ENCODE measurements at places on chromosomes 1 and 21. TPM values are rescaled to one million over a fixed set of nuclear protein-coding genes. Genes with fewer than 3 reads are reported as not detected.

GRCh38 chr1:209202830-209203532 is 380.5 kb upstream of the CAMK1G start:
- H3K27me3 ChIP-seq: peaks cover 30% of the 10 kb centered on the region
- H3K4me3 ChIP-seq: no peak overlapping the region
- no peaks in the 10 kb centered on the region for H3K4me1 ChIP-seq
- no peaks in the 10 kb centered on the region for H3K36me3 ChIP-seq
- DNase-seq: no peak
- H3K27ac ChIP-seq: no peak overlapping the region

- DNase-seq: no peak
- H3K4me1 ChIP-seq: peaks cover 31% of the 10 kb centered on the region
- H3K36me3 ChIP-seq: peaks cover 18% of the 10 kb centered on the region
These were observed 44.5 kb downstream of the TRIM33 start for GRCh38 chr1:114466334-114467014.

- no peak overlapping the region for H3K27ac ChIP-seq
- peaks cover 5% of the 10 kb centered on the region for H3K36me3 ChIP-seq
- H3K27me3 ChIP-seq: no peaks in the 10 kb centered on the region
- no peaks in the 10 kb centered on the region for H3K4me1 ChIP-seq
- no peak for DNase-seq
These were observed 10.7 kb downstream of the EXTL2 start for GRCh38 chr1:100883963-100884362.

RBM15 gene
- total RNA-seq: 63.4 TPM

- peaks cover 36% of the 10 kb centered on the region for H3K27me3 ChIP-seq
- no peak for DNase-seq
- H3K4me3 ChIP-seq: no peak overlapping the region
- peaks cover 5% of the 10 kb centered on the region for H3K4me1 ChIP-seq
- no peak overlapping the region for H3K27ac ChIP-seq
- H3K36me3 ChIP-seq: no peaks in the 10 kb centered on the region
These were observed 173.6 kb upstream of the CSF3R start for GRCh38 chr1:36656271-36656670.

- H3K4me1 ChIP-seq: no peaks in the 10 kb centered on the region
- peaks cover 10% of the 10 kb centered on the region for H3K27me3 ChIP-seq
- DNase-seq: no peak
- no peak overlapping the region for H3K4me3 ChIP-seq
- H3K27ac ChIP-seq: no peak overlapping the region
- no peaks in the 10 kb centered on the region for H3K36me3 ChIP-seq
These were observed 108.0 kb downstream of the TAS1R2 start for GRCh38 chr1:18751425-18751824.

UBL4B gene
- total RNA-seq: not detected

Measured in activated CD4-positive, alpha-beta memory T cell treated with anti-CD3 and anti-CD28 coated beads, Interleukin-2, amount 10 ng/mL, durations not matched to agents 7 days and 5 days (primary cell).